ENCODE measurements at places on chromosomes 3 and 15. TPM values are rescaled to one million over a fixed set of nuclear protein-coding genes. Genes with fewer than 3 reads are reported as not detected.

Gene TNFSF10
- total RNA-seq: 15.6 TPM

GRCh38 chr15:29969562-29970401, 113.0 kb upstream of the GOLGA8J start:
- DNase-seq: no peak

GRCh38 chr3:45055032-45055410, 28.9 kb downstream of the CLEC3B start:
- no peak for DNase-seq

GRCh38 chr3:37813403-37813802, 48.3 kb upstream of the CTDSPL start:
- DNase-seq: no peak

GRCh38 chr3:42419563-42419962, 9.2 kb upstream of the LYZL4 start:
- no peak for DNase-seq

DNA sequence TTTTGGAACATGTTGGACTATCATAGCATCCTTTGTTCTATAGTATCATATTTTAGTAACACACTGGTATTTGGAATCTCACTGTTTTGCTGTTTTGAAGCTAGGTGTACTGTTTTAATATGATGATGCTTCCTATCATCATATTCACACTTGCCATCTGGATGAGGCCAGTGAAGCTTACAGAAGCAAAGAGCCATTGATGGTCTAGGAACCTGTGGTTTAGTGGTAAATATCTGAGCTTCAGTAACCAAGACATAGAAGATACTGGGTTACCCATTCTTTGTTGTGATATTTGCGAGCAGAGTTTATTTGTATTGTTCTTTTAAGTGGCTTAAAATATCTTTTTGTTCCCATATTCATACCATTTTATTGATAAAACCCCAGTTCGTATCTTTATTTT, 304.1 kb downstream of the SATB1 start:
- no peak for DNase-seq

GRCh38 chr3:196537319-196537984, 22.3 kb upstream of the SMCO1 start:
- no peak for DNase-seq

Gene CPEB1
- total RNA-seq: 1.5 TPM

Measured in right atrium auricular region (tissue), 2 donors.